ENCODE measurements at places on chromosomes 3 and 15.

GRCh38 chr15:59447367-59447766 is 9.4 kb downstream of the FAM81A start:
- DNase-seq, result no peak

DNA sequence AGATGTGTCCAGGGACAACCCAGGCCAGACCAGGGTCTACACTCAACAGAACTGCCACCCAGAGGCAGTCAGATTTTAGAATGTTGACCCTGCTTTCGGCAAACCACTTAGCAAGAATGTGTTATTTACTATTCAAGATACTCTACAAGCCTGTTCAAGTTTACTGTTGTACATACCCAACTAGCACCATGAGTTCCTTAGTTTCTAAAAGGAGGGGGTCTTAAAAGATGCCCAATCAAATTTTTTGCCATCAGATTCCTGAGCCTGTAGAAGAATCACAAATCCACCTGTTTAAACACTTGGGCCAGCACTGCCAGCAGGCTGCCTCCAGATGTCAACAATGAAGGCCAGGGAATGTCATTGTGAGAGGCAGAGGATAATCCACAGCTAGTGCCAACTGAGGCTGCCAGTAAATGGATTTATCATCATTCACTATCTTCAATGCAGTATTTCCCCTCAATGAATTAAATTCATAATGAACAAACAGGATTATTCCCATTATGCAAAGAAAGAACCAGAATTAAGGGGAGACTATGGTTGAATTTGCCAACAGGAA is 43.5 kb upstream of the SNRPA1 start:
- DNase-seq, result no peak

GRCh38 chr3:136626493-136626892 is 125.7 kb downstream of the STAG1 start:
- DNase-seq, result no peak

DNA sequence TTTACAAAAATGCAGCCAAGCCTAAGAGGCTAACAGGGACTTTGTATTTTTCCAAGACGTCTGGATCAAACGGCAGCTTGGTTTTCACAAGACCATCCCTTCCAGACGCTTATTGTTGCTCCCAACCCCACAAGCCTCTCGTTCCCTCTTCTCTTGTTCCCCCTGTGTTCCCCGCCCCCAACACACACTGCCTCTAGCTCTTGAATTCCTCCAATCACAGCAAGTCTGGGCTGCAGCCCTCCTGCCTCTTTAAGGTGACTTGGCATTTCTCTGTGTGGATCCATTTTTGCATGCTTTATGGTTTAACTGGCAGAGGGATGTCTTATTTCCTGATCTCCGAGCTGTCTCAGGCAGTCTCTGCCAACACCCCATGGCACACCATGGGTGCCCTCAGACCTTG is 182.2 kb downstream of the ABHD5 start:
- DNase-seq, result no peak

- DNase-seq, result no peak
Measured at GRCh38 chr15:90248789-90249202, 560 bp upstream of the TTLL13 start.

- DNase-seq, result no peak
Measured at GRCh38 chr15:72239652-72240051, 8.7 kb upstream of the PKM start.

DNA sequence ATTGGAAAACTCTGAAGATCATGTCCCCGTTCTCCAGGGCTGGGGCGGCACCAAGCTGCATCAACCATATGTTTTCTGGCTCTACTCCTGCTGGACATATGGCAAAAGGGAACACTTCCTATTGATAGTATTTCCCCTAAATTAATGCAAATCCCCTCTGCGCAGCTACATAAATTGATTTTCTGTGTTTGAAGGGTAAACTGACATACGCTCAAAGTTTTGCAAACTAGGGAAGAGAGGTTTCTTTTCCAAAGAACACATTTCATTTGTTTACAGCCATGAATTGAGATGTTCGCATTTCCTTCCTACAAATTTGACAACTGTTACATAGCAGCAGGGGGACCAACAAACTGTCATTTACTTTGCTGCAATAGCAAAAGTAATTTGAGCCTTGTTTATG is 35.9 kb downstream of the CTXND1 start:
- no peak for DNase-seq

- DNase-seq, result no peak
Measured at GRCh38 chr3:112881891-112882290, 35.2 kb upstream of the CD200R1L start.

DNA sequence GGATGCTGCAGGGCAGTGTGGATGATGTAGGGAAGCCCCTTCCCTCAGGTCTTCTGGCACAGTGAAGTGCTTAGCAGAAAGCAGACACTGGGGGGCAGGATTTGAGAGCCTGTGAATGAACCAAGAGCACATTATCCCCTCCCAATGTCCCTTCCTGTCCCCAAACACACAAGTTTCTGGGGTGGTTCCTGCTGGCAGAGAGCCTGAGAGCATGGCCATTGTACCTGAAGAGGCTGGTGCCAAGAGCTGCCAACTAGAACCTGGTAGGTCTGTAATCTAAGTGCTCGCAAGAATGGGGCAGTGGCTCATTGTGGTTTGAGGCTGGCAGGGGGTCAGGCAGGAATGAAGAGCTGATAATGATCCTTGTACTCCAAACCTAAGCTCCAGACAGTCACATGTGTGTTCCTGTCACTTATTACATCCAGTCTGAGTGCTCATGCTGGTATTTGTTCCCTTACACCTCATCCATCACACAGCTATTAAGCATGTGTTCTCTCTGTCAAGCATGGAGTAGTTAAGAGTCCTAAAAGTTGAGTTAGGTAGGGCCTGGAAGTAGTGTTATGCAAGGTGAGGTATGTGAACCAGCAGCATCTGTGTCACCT is 6.7 kb upstream of the CCR1 start:
- no peak for DNase-seq

All from GM18507 (cell line).